ENCODE measurements at places on chromosomes 12 and 14. TPM values are rescaled to one million over a fixed set of nuclear protein-coding genes. Genes with fewer than 3 reads are reported as not detected.
A peak's percentile ranks its signal among the peaks of the same experiment; 100 is the strongest.

BDKRB1 gene
- total RNA-seq: 0.69 TPM

GRCh38 chr14:104123879-104124278, 14.5 kb upstream of the KIF26A start:
- no peak for DNase-seq

- peak; percentile 44 for DNase-seq
These were observed at the start of gene PLBD1 for GRCh38 chr12:14567351-14568162. Gene PLBD1 (minus strand): TSS chr12:14567883. CDS start chr12:14567696, 187 bp downstream.

DNA sequence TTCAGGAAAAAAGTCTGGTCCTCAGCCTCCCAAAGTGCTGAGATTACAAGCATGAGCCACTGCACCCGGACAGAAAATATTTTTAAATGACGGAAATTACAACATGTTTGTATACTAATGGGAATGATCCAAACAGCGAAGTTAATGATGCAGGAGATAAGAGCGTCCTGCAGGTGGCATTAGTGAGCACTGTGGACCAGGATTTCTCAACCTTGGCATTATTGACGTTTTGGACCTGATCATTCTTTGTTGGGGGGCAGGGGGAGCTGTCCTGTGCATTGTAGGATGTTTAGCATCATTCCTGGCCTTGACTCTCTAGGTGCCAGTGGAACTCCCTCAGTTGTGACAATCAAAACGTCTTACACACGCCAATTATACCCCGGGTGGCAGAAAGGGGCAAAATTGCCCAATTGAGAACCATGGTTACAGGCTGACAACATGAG, 34.1 kb downstream of the SCFD1 start:
- DNase-seq: peak; percentile 57

GRCh38 chr14:105146181-105146975, 22.2 kb downstream of the JAG2 start:
- DNase-seq: no peak

DNA sequence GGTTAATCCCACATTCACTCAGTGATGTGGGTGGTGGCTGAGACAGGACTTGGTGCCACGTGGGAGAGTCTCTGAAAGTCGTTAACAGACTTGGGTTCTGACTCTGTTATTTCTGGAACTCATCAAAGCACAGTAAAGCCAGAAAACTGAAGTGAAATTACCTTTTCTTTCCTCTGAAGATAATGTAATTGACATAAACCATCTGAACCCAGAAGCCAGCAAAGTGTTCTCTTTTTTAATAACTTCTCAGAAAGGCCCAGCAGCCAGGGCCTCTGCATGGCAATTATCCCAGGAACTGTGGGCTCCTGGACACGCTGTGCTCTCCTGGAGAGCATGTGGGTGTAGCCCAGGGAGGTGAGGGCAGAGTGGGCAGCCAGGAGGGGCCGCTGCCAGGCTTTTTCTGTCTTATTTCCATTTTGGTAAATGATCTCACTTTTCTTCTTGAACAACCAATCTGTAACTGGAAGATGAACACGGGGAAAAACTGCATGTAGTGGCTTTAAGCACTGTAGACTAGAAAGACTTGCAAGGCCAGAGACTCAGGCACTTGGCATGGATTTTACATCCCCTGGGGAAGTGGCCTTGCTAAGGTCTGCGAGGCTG, 444.1 kb upstream of the TMEM132C start:
- DNase-seq: no peak

DNA sequence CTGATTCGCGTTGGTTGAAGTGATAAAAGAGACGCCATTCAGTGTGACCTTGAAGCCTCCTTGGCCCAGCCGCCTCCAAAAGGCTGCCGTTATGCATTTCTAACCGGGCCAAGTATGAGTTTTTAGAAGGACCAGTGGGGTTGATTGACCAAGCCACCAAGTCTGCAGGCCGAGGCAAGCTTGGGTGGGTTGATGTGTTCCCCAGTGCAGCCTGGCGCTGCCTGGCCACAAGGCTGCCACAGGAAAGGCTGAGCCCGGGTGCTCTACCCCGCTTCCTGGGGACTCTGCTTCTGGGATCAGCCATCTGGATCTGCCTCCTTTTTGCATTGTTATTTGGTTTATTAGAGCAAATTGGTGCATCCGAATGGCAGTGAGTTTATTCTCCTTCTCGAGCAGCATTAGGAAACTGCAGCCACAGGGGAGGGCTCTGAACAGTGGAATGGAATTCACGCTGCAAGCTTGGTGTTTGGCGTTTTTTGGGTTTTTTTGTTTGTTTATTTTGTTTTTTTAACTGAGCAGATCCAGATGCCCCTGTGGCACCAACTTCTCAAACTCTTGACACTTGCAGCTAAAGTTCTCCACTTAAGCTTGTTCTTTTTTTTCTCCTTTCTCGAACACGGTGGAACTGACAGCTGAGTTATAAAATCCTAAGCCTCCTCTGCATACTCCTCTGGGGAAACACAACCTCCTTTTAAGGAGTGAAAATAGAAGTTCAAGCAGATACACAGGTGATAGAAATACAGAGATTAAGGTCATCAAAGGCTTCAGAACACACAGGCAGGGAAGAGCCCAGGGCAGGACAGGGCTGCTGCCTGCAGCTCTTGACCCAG, 145.4 kb upstream of the FKBP4 start:
- DNase-seq: no peak

Data from PC-3 (cell line).